Astrocyte (in vitro differentiated cells and primary cell): ENCODE measurements at places on chromosomes 16 and 17.

DNA sequence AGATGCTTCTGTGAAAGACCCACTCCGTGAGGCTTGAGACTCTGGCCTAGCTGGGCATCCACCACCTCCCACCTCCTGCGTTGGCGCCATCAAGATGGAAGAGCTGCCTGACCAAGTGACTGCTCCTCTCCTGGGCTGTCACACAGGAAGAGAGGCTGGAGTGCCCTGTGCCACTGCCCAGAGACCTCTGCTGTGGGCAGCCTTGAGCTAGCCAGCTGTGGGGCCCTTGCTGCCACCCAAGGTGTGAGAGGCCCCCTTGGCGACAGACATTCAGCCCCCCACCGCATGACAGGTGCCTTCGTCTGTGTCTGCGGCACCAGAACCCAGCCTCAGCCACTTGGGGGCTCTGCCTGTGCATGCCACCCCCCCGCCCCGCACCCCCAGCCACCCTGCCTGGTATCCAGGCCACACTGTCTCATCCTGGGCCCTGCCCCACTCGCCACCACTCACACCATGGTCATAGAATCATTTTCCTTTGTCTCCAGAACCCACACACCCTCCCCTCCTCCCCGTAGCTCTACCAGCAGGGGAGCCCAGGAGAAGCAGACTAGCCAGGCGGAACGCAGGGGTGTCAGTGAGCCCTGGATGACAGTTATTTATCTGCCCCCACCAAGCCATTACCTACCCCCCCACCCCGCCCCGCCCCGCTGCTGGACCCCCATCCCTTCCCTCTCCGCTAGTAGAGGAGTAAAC is 120.9 kb upstream of the LHX1 start:
- DNase-seq, result no peak

- peak; percentile 85 for DNase-seq
Measured at GRCh38 chr17:82216301-82217119, 3.9 kb upstream of the CCDC57 start.

- DNase-seq, result no peak
Measured at GRCh38 chr17:40121181-40122135, at the start of gene MSL1. Gene MSL1, plus strand, starts transcription at chr17:40121971. Its CDS starts 642 bp downstream, at chr17:40122613.

DNA sequence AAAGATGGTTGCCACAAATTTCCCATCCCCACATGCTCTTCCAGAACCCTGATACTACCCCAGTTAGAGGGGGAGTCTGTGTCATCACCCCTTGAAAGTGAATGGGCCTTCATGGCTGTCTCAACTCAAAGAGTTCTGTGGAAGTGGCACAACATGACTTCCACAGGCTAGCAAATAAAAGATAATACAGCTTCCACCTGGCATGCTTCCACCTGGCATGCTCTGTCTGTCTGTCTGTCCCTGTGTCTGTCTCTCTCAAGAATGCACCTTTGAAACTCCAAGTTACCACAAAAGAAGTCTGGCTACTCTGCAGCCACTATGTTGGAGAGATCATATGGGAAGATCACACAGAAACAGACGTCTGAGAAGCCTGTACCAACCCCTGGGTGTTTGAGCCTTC is 35.0 kb downstream of the CFDP1 start:
- no peak for DNase-seq

DNA sequence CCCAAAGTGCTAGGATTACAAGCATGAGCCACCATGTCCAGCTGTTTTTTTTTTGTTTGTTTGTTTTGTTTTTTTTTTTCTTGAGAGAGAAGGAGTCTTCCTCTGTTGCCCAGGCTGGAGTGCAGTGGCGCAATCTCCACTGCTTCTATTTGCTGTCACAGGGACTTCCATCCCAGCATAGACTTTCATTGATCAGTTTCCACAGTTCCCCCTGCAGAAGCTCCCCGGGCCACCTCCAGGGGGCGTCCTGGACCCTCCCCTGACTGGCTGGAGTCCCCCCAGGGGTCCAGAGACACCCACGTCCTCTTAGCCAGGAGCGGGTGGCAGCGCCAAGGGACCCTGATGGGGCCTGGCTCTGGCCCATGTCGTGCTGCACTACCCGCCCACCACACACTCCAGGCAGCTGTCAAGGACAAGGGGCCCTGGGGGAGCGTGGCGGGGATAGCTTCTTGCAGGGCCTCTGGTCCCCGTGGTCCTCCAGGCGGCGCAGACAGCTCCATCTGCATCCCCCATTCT is 3.1 kb upstream of the NPW start:
- no peak for DNase-seq
